Stimulated activated CD8-positive, alpha-beta memory T cell treated with anti-CD3 and anti-CD28 coated beads, Interleukin-15, amount 100 ng/mL, for 48 hours (primary cell): ENCODE measurements at places on chromosomes 5 and 9.

DNA sequence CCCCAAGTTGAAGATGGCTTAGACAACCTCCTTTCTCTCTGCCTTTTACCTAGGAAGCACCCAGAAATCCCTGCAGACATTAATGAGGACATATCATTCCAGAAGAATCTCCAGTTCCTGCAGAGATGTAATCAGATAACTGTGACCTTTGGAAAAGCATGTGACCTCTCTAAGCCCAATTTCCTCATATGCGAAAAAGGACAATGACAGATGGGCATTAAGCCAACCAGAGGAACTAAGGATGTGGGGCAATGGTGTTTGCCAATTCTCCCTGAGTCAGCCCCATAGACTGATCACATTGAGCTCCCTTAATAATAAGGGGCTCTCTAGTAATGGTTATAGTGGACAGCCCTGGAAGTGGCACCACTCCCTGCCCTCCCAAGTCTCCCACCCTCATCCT lies 10.1 kb upstream of the FOXI1 start:
- DNase-seq: no peak

DNA sequence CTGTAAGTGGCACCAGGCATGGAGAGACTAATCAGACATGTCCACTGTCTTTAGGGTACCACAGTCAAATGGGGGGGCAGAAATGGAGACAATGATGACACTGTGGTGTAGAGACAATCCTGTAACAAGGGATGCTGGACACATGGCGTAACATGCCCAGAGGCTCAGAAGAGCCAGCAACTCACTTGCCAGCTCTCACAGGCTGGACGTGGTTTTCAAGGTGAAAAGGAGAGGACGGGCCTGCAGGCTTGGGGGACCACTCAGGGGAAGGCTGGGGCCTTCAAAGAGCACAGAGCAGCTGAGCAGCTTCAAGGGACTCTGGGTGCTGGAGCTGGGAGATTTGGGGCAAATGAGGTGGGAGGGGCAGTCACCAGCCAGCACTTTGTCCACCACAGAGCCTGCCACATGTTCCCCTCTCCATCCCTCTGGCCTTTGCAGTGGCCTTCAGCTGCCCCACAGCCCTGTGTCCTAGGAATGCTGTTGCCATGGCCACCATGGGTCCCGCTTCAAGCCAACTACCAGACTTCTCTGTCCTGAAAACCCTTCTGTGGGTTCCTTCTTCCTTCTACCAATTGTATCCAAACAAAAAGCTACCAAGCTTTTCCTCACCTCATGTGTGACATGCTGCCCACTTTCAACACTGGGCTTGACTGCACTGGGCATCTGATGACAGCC lies 140.4 kb downstream of the GABBR2 start:
- DNase-seq: no peak

GRCh38 chr5:172111852-172112225 lies 76.2 kb downstream of the STK10 start:
- no peak for DNase-seq

- DNase-seq: no peak
These were observed 19.4 kb upstream of the NOTCH1 start for GRCh38 chr9:136565086-136565714.

DNA sequence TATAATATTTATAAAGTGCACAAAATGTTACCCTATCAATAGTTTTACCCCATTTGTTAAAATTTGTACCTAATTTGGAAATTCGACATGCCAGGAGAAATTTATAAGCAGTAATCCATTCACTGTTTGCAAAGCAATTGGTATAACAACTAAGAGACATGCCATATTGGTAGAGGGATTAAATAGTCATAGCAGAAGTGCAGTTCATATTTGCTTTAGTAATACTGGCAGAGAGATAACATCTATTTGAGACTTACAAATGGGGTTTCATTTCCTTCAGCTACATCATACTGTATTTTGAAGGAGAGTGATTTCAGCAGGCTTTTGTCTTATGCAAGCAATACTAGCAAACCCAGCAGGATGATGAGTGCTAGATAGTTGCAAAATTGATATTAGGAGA lies 610.4 kb upstream of the CDH10 start:
- DNase-seq: no peak

DNA sequence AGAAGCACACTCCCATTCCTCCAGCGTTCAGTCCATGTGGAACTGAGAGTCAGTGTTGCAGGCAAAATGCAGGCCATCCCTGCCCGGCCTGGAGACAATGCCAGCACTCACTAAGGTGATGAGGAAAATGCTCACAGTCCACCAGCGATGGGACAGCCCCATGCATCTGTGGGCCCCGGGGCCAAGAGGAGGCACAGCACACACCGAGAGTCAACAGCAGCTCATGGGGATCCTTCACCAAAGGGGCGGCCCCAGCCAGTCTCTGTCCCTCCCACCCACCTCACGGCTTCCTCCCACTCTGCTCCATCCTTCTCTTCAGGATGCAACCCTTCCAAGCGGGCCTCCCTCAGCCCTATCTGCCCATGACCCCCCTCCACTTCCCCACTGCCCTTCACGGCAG lies 6.2 kb downstream of the SEMA4D start:
- DNase-seq: no peak

GRCh38 chr9:34450644-34451043 lies 7.7 kb downstream of the FAM219A start:
- DNase-seq: no peak

DNA sequence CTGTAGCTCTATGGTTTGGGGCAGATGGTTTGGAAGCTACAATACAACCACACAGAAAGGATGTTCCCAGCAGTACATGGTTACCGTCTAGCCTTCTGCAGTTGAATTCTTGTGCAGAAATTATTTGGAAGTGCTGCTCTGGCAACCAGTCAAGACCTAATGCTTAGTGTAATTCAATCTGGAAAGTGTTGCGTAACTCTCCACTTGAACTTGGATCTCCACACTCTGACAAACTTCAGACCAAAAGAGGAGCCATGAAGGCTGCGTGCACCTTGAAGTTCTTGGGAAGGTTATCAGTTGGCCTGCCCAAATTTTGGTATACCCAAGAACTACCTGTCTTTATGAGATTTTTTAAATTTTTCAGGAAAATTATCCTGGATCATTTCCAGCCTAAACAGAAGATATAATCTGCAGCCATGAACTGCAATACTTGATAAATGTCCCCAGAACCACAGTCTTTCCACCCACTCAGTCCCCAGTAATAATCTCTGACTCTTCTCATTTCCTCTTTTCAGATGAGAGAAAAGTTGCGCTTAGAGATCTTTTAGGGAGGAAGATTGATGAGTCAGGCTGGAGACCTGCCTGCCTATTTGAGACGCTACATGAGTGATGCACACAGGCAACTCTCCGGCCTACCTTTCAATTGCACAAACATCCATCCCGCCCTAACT lies 159.9 kb downstream of the FANCC start:
- no peak for DNase-seq

- DNase-seq: no peak
These were observed 961 bp downstream of the DPP7 start for GRCh38 chr9:137113385-137114159.

- no peak for DNase-seq
These were observed 86.0 kb downstream of the KDM4C start for GRCh38 chr9:6843742-6844141.

DNA sequence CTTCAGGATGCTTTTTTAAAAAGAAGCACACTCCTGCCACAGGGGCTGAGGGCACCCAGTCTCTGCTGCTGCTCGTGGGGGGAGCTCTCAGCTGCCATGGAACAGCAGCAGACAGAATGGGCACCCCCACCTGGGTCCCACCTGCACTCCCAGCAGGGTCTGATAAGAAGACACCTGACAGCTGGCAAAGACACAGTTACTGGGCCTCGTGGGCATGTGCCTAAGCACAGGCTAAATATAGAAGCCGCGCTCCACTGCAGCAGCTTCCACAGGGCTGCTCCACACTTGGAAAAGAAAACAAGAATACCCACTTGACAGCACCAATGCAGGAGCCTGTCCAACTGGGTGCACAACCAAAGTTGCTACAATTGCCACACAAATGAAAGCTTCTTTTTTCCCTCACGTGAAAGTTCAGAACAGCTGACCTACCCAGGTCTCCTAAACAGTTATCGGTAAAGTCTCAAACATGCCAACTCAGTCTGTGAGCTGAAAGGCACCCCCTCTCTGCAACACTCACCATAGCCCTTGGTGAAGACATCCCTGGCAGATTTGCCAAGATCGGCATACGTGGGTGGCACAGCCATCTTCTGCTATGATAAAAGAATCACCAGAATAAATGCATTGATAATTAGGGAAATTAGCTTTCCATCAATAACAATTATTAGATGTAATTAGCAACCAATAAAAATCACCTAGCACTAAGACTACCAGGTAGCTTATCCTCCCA lies 12.2 kb downstream of the VDAC1 start:
- DNase-seq: no peak

GRCh38 chr5:169273451-169273850 lies 27.5 kb downstream of the SLIT3 start:
- no peak for DNase-seq

DNA sequence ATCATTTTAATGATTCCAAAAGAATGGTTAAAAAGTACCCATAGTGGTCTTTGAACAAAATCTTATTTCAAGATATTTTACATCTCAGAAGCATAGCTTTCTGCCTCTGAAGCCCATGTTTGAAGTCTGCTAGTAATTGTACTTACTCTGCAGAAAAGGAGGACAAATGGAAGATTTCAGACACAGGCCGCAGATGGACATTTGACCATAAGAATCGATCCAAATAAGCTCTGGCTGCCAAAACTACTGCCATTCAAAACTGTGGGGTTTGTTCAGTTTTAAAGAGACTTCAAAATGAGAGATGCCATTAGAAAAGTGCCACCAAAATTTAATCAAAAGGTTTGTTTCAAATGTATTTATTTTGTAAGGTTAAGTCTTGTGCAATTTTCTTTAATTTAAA lies 306.7 kb downstream of the DTWD2 start:
- no peak for DNase-seq

DNA sequence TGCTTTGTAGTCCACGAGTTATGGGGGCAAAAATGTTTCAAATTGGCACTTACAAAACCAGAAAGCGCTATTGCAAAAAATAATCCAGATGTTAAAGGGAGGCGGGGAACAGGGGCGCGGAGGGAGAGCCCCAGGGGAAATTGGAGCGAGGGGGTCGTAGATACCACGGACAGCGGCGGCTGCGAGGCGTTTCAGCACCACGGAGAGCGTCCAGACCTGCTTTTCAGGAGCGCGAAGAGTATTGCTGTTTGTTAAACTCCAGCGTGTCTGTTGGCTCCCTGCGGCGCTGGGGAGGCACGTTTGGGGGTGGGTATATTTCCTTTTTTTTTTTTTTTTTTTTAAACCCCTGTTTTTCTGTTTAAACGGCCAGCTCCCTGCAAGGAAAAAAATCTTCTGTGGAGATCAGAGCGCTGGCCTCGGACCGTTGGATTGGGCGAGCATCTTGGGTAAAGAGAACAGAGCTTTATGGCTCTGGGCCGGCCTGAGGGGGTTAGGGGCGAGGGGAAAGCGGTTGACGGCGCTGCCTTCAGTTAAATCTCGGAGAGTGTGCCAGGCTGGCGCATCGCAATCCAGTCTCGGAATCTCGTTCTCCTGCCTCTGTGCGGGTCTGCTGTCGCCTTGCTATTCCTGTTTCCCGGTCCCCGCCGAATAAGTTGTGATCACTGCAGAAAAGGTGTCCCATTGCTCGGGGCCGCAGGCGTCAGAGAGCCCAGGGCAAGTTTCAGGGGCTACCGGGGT lies at the start of gene GLRA1:
GLRA1 (minus strand) TSS at position 288 of the 738 bp plus-strand sequence. CDS start 302 bp downstream, outside the sequence.
- no peak for DNase-seq

DNA sequence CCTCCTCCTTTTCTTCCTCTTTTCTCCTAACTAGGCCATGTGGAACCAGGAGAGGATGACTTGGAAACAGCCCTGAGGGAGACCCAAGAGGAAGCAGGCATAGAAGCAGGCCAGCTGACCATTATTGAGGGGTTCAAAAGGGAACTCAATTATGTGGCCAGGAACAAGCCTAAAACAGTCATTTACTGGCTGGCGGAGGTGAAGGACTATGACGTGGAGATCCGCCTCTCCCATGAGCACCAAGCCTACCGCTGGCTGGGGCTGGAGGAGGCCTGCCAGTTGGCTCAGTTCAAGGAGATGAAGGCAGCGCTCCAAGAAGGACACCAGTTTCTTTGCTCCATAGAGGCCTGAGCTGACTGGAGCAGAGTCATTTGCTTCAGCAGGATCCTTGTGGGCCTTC lies 13.7 kb downstream of the NUDT2 start:
- DNase-seq: no peak

DNA sequence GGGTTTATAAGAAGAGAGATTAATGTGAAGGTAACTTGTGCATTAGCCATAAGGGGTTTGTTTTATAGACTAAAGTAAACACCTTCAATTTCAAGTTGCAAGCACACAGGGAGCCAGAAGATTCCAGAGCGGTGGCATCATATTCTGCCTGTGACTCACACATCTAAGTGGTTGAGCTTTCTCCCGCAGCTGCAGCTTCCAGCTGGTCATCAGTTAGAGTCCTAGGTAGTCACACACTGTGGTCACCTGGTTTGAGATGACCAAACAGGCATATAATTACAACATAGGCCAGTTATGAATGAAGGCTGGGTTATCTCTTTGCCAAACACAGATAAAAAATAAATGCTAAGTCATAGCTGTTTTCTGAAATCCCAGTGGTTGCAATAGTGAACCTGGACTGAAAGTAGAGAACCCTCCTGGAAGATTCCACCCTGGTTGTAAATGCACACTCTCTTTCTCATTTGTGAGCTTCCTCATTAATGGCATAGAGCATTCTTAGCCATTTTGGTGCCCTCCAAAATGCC lies 171.3 kb downstream of the GDNF start:
- DNase-seq: no peak

GRCh38 chr9:35193762-35194161 lies 32.0 kb downstream of the UNC13B start:
- no peak for DNase-seq

DNA sequence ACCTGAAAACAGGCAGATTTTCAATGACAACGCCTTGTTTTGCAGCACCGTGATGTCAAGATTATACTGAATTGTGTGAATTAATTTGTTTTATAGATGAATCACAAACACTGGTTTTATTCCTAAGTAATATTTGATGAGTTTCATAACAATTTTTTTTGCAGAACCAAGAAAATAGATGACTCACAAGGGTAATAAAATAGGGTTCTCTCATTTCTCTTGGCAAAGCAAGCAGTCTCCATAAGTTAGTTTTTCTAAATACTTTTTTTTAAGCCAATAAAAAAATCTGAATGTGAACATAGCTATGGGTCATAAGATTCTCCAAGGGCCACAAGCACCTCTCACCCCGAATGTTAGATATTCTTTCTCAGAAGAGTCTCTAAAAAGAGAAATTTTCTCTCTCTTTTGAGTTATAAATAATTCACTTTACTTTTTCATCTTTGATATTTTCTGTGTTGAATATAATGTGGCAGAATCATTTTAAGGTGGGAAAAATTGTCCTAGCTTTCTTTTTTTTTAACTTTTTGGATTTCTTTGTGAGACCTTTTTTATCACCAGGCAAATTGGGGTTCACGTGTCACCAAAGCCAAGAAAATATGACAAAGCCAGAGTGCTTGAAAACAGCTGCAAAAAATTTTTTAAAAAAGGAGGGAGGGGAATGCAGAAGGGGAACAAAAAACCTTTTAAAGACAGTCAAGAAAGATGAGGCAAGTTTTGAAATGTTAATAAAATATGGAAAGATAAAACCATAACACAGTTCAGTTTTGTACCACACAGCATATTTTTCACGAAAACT lies 174.6 kb upstream of the DAPK1 start:
- no peak for DNase-seq
